Stimulated activated CD8-positive, alpha-beta memory T cell treated with anti-CD3 and anti-CD28 coated beads, Interleukin-7, amount 100 ng/mL, for 1 hour (primary cell): ENCODE measurements at places on chromosomes 12 and 14.
A peak's percentile ranks its signal among the peaks of the same experiment; 100 is the strongest.

GRCh38 chr12:99767809-99768208 lies 120.3 kb downstream of the GARIN6 start:
- no peak for DNase-seq

- no peak for DNase-seq
These were observed 493.6 kb downstream of the PCNX1 start for GRCh38 chr14:71400871-71401321.

DNA sequence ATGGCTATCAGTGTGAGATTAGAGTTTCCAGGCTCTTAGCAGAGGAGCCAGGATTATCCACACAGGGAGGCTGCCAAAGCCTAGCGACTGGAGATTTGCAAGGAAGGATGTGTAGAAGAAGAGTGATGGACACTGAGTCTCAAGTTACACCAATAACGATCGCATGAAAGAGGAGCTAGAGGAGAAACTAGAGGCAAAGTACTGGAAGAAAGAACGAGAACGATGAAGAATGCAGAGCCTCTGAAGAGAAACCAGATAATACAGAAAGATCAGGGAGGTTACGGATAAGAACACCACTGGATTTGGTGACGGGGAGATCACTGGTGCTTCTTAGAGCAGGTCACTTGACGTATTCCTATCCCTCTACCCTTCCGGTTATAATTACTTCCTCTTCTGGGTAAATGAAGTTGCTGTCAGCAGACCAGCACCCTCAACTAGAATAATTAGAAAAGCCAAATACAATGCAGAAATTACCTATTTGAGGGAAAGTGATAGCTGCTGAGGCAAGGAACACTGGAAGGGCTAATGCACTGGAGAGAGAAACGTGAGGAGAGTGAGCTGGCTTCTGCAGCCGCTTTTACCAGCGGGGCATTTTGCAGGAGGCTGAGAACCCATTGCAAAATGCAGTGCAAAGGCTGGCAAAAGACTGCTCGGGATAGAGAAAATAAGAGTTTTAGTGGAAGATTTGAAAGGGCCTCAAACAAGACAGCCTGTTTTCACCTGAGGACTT lies 93.1 kb upstream of the HIF1A start:
- no peak for DNase-seq

DNA sequence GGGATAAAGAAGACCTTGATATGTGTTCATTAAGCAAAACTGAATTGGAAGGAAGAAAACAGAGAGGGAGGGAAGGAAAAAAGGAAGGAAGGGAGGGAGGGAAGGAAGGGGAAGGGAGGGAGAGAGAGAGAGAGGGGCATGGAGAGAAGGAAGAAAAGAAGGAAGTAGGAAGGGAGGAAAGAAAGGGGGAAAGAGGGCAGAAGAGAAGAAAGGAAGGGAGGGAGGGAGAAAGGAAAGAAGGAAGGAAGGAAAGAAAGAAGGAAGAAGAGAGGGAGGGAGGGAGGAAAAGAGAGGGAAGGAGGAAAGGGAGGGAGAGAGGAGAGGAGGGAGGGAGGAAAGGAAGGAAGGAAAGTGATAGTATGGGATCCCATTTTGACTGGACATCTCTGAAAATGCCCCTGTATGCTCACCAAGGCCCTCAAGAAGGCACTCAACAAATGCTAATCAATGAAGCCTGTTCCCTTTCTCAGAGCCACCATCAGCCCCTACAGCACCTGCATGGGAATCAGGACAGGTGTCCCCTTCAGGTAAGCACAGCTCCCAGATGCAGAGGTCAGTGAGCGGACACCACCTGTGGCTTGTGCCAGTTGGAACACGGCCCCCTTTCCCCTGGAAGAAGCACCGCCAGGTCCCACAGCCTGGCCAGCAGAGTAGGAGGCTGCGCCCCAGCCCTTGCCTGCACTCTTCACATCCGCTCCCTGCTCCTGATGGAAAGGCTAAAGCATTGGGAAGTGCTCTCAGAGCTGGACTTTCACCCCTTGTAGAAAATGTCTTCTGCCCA lies 161.4 kb upstream of the DIO3 start:
- no peak for DNase-seq

GRCh38 chr12:58640314-58640713 lies 280.0 kb downstream of the LRIG3 start:
- DNase-seq = no peak

DNA sequence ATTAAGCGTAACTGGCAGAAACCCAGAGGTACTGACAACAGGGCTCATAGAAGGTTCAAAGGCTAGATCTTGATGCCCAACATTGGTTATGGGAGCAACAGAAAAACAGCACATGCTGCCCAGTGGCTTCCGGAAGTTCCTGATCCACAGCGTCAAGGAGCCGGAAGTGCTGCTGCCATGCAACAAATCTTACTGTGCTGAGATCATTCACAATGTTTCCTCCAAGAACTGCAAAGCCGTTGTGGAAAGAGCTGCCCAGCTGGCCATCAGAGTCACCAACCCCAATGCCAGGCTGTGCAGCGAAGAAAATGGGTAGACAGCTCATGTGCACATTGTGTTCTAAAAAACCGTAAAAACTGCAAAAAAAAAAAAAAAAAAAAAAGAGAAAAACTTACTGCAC lies 192.3 kb downstream of the MON2 start:
- no peak for DNase-seq

- no peak for DNase-seq
These were observed 106.7 kb downstream of the PPP2R5E start for GRCh38 chr14:63436286-63437098.

DNA sequence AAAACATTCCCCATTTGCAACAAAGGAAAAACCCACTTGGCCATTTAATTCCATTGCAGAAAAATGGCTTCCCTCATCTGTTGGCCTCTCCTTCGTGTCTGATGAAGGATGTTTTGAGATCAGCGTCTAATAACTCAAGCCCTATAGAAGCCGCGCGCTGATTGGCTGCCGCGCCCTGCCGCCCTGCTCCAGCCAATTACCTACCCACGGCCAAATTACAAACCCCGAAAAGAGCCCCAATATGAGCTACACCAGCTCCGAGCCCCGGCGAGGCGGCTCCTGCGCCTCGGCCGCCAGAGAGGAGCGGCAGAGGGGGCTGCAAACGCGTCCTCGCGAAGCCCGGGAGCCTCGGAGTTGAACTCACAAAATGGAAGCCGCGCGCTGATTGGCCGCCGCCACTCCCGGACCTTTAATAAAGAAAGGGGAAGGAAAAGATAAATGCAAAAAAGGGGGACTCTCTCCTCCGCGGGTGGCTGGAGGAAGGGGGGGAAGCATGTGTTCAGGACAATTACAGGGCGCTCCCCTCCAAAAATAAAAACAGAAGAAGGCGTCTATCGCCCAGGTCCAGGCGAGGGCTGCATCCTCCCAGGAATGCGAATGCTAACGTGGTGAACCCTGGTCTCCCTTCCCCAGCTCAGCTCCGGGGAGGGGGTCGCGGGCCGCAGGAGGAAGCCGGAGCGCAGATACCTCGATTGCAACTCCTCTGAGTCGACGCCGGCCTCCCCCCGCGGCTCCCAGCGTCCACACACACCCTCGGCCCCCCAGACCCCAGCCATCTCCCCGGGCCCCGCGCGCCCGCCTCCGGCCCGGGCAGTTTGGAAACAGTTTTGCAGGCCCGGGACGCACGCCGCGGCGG lies 738 bp upstream of the SETD1B start:
- peak; percentile 66 for DNase-seq

DNA sequence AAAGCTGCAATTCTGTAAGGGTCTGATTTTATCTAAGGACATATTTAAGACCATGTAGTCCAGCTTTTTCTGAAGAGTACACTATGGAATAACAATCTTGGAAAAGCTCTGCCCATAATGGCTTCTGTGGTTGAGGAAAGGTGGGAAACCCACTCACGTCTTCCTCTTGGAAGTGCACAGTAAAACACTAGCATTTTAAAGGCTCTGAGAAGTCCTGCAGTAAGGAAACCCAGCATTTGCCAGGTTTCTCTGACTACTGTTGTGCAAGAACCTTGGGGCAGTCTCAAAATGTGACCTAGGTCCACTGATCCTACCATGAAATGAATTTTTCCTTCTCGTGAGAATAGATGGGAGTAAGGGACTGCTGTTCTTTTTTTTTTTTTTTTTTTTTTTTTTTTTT lies 11.9 kb downstream of the MAP1LC3B2 start:
- DNase-seq = no peak

DNA sequence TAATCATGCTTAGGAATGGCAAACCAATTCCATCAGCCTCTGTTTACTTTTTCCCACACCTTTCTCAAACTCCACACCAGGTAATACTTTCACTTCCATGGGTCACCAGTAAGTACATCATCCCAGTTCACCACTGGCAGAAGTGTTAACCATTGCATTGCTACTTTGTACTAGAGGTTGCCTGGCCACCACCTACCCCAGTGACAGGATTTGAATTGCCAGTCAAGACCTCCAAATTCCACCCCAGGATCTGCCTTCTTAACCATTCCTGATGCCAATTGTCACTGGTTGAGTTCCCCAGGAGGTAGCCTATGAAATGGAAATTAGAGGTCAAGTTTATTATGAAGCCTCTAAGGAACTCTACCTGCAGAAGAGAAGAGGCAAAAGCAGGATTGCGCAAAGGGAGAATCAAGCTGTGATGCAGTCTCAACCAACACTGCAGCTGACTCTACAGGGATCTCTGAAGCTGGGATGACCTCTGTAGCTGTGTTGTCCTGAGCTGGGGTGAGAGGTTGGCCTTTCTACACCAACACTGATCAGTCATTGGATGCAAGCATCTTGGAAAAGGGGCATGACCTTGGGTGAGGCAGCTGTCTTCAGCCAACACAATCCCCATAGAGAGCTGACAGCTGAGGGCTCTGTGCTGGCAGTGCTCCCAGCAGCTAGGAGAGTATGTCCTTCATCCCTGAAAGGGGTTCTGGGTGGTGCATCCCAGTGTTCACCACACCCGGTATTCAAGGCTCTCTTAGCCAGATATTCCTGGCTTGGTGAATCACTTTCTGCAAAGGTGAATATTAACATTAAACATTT lies 37.0 kb upstream of the HMGA2 start:
- no peak for DNase-seq

DNA sequence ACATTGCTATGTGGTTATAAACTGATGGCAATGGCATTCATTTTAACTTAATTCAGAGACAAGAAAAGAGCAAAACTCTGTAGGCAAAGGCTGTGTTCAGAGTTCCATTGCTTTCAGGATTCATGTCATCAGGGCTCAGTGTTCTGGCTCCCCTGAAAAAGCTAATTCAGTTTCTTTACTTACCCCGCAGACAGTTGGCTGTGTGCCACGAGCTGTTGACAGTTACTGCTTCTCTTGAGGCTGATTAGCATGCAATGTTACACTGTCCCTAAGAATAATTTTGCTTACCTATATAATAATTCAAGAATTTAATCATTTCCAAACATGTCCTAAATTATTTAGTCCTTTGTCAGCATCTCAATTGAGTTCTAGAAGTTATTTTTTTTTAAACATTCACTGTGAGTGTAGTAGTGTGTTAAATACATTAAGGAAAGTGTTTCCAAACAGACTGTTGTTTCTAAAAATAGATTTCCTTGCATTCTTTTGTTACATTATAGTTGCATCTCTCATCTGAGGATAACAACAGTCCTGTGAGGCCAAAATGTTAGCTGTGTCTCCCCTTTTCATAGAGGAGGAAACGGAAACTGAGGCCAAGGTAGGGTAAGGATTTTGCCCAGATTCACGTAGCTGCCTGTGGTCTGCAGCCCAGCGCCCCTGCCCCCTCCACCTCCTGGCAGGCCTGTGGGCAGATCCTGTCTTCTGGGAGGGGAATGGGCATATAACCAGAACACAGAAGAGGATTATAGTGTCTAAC lies 98.6 kb downstream of the PELI2 start:
- DNase-seq = no peak

DNA sequence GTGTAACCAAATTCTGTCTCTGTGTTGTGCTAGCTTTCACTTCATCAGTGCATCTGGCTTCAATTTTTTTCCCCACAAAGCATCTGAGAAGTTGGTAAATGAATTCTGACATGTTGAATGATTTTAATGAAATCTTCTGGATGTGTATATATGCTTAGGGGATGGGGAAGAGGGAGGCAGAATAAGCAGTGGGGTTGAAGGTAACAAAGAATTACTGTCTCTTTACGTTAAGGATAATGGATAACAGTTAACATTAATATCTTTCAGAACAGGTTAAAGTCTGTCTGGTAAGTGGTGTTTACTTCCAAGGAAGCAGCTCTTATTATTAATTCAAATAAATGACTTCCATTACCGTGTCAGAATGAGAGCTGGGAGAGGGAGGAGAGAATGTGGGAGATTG lies 261.7 kb downstream of the ERC1 start:
- DNase-seq = no peak

DNA sequence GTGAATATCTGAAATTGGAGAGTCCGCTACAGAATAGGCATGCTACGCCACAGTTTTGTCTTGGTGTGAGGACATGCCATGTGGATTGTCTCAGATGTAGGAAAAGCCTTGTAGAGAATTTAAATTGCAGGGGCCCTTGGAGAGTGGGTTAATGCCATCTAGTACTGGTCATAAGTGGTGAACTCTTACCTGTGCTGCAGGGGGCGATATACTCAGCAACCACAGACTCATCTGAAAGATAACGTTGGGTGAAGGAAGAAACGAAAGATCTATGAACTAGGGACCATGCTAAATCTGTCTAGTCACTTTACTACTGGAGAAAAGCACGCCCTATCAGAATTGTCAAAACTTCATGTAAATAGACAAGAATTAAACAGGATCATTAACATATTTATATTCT lies 33.7 kb upstream of the A2M start:
- DNase-seq = no peak

DNA sequence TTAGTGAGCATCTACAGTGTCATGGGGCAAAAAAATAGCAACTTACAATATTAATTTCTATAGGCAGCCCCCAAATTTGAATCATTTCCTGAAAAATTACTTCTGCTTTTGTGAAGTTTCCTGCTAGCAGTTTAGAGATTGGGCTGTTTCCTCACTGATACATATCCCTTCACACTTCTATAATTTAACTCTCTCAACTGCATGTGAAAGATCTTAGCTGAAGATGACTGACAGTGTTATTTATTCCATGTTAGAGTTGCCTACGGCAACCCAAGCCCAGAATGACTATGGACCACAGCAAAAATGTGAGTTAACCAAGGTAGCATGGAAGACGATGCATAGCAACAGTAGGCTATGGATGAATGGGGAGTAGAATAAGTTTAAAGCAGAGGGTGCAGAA lies at the start of gene KLRG1:
KLRG1 (plus strand) TSS at position 134 of the 400 bp plus-strand sequence; CDS start at position 224, 90 bp downstream.
- DNase-seq = no peak

DNA sequence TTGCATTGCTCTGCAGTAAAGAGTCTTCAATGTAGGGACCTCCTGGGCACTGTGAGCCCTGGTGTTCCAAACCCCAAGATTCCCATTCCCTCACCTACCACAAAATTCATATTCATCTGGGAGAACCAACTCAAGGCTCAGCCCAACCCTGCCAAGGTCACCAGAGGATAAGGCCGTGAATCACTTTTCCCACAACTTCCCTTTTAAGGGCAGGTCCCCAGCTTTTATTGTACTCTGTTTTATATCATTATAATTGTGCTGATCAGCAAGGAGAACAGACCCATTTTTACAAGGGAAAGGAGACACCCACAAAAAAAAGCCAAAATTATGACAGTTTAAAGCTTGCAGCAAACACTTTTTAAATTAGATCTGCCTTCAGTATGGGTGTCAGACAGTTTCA lies 363.0 kb upstream of the FKBP4 start:
- no peak for DNase-seq

- no peak for DNase-seq
These were observed 1918.5 kb upstream of the FLRT2 start for GRCh38 chr14:83611491-83611890.
